ENCODE measurements at places on chromosomes 5 and 9. TPM values are rescaled to one million over a fixed set of nuclear protein-coding genes. Genes with fewer than 3 reads are reported as not detected.

The TMED9 gene
- 155 TPM for polyA plus RNA-seq

The CRB2 gene
- 18.2 TPM for polyA plus RNA-seq

The ANKRD55 gene
- 1.0 TPM for polyA plus RNA-seq

The MAMDC4 gene
- polyA plus RNA-seq, result 4.7 TPM

The RECK gene
- polyA plus RNA-seq, result 66.7 TPM

The SCGB3A1 gene
- 1.6 TPM for polyA plus RNA-seq

The NTNG2 gene
- 0.40 TPM for polyA plus RNA-seq

The LMNB1 gene
- 138 TPM for polyA plus RNA-seq

The HEMGN gene
- polyA plus RNA-seq, result 2.5 TPM

The PCDHAC1 gene
- polyA plus RNA-seq, result 0.09 TPM

GRCh38 chr5:74112372-74113195, 486.6 kb downstream of the ARHGEF28 start:
- no peak for DNase-seq

DNA sequence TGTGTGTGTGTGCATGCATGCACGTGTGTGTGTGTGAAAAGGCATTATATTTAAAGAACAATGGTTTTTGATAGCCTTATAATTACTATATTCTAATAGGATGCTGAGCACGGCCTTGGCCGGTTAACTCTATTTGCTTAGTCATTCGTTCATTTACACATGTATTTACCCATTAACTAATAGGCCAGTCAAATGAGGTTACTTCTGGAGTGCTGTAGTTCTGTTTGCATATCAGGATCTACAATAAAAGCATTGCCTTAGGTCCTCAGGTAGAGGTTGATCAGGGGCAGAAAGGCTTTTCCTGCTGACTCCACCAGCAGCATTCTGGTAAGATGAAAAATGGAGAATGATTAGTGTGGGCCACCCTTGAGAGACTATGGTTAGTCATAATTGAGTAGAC, 219.0 kb downstream of the COMMD10 start:
- no peak for DNase-seq

DNA sequence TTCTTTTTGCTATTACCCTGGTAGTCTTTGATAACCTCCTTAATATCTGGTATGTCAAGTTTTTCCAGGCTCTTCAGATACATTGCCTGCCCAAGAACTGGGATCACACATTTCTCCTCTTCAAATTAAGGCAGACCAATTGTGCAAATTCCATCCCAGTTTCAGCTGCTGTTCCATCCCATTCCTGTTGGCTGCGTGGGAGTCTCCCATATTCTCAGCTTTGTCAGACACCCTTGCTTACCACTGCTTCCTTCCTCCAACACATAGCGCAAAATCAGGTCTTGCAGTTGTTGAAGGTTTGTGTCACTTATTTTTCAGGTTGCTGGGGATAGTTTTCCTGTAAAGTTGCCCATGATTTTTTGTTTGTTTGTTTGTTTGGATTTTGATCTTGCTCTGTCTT, 15.2 kb downstream of the HCN1 start:
- DNase-seq, result no peak

DNA sequence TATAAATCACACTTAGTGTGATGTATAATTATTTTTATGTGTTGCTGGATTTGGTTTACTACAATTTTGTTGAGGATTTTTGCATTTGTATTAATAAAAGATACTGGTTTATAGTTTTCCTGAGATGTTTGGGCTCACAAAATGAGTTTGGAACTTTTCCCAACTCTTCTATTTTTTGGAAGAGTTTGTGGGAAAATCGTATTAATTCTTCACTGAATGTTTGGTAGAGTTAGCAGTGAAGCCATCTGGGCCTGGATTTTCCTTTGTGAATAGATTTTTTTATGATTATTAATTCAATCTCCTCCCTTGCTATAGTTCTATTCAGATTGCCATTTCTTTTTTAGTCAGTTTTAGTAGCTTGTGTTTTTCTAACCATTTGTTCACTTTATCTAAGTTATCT, 201.7 kb upstream of the NFIL3 start:
- DNase-seq, result no peak

DNA sequence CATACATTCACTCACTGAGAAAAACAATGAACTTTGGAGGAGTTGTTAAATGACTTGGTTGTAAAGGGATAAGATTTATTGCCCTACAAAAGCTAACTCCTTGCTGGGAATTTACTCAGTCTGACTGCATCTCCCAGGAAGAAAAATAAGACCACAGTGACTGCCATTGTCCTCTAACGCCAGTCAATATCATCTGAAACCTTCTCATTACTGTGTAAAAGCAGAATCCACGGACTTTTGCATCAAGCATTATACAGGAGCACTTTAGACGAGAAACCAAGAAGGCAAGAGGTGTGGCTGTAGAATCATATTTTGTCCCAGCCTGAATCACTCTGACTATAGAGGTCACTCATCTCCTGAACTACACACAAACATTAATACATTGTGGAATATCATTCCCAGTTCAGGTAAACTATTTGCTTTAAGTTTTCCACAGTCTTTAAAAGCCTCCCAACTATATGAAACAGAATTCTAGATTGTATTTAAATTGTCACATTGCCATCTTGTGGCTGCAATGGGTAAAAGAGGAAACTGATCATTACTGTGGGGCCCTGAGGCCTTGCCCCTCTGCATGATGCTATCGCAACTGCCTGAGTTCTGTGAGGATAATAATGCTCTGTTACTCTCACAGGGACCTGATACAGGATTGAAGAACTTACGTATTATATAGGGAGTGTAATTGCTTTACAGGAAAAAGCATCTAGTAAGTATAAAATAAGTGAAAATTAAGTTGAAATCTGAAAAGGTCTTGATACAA, 142.9 kb downstream of the SLCO4C1 start:
- peak; percentile 15 for DNase-seq

DNA sequence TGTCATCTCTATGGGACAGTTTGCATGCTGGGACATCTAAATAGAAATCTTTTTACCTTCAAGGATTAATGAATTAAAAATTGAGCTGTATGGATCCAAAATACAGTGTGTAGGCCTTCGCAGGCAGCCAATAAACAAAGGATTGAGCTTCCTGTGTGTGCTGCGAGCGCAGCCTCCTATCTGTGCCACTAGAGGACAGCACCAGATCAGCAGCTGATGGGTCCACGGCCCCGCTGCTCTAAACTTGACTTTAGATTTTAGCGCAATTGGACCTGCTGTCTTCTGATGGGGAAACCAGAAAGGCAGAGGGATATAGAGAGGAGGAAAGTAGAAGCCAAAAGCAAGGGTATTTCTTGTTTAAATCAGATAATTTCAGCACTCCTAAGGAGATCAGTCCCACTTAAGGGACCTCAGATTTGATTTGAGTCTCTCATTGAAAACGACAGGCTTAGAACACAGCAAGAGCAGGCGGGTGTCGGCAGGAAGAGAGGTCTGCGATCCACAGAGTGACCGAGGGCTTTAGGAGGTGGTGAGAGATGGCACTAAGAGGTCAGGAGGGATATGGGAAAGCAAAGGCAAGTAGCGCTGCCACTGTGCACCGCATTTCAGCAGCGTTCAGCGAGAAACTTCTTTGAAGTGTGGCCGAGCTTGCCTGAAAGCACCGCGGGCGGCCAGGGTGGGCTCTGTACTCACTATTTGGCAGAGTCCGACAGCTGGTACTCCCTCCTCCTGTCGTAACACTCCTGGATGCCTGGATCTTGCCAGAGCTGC, 214.3 kb downstream of the GNA14 start:
- DNase-seq, result no peak

DNA sequence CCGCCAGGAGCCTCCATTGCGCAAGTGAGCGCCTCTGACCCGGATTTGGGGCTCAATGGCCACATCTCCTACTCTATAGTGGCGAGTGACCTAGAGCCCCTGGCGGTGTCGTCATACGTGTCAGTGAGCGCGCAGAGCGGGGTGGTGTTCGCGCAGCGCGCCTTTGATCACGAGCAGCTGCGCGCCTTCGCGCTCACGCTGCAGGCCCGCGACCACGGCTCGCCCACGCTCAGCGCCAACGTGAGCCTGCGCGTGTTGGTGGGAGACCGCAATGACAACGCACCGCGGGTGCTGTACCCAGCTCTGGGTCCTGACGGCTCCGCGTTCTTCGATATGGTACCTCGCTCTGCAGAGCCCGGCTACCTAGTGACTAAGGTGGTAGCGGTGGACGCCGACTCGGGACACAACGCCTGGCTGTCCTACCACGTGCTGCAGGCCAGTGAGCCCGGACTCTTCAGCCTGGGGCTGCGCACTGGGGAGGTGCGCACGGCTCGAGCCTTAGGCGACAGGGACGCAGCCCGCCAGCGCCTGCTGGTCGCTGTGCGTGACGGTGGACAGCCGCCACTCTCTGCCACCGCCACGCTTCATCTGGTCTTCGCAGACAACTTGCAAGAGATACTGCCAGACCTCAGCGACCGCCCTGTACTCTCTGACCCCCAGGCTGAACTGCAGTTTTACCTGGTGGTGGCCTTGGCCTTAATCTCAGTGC, 1.9 kb downstream of the PCDHGB6 start:
- DNase-seq, result no peak

GRCh38 chr5:31463351-31463750, 68.5 kb downstream of the DROSHA start:
- DNase-seq, result no peak

DNA sequence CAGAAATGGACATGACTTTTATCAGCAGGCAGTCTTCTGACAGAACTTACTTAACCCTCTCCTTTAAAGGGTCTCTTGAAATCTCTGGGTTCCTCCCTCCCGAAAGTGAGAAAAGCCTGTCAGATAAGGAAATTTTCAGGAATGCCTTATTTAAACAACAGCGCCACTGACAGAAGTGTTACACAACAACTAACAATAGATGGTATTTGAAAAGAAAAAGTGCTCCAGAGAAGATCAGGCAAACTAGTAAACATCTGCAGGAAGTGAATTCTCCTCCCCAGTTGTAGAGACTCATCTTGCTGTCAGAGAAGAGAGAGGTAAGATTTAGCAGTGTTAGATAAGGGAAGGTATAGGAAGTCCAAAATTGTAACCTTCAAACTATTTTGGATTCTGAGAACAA, 107.2 kb upstream of the NFIL3 start:
- no peak for DNase-seq

- DNase-seq, result no peak
Measured at GRCh38 chr5:101877451-101877850, 418.6 kb downstream of the SLCO4C1 start.

DNA sequence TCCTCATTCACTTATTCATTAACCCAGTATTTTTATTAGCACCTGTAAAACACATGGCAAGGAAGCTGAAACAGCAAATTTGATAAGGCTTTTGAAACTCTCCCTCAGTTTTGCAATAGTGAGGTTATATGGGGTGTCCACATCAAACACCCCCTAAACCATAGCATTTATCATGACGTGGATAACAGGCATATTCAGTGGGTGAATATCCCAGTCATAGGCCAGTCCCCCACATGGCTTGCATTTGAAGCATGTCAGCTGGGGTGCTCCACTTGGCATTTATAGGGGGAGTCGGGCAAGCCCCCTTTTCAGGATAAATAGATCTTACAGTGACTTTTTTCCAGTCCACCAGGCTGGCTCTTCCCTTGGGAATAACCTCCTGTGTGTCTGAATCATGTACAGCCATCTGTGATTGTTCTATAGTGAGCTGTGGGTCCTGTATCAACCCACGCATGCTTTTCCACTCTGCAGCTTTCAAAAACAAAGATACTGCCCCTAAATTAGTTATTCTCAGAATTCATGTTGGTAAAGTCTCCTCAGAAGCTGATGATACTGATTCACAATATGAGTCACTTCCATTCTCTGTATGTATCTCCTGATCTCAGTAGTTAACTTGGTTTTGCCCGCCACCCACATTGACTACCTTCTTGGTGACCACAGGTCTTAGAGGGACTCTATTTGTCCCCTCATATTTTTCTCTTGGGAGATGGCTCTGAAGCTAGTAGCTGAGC, 84.4 kb upstream of the SPIN1 start:
- DNase-seq, result no peak

DNA sequence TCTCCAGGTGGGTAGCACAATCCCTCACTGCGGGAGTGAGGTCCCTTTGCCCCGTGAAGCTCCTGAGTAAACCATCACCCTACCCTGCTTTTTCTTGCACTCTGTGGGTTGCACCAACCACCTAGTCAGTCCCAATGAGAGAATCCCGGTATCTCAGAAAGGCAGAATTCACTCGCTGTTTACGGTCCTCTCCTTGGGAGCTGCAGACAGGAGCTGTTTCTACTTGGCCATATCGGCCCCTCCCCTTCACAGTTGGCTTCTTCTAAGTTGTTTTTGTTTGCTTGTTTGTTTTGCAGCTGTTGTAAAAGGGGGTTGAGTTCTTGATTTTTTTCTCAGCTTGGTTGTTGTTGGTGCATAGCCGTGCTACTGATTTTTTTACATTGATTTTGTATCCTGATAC, 237.0 kb upstream of the RASA1 start:
- DNase-seq, result no peak

- no peak for DNase-seq
Measured at GRCh38 chr5:14896131-14896530, 24.6 kb upstream of the ANKH start.

GRCh38 chr5:117733051-117733450, 1158.4 kb upstream of the SEMA6A start:
- no peak for DNase-seq

GRCh38 chr9:78893774-78894401, 597.0 kb downstream of the PSAT1 start:
- DNase-seq, result no peak

DNA sequence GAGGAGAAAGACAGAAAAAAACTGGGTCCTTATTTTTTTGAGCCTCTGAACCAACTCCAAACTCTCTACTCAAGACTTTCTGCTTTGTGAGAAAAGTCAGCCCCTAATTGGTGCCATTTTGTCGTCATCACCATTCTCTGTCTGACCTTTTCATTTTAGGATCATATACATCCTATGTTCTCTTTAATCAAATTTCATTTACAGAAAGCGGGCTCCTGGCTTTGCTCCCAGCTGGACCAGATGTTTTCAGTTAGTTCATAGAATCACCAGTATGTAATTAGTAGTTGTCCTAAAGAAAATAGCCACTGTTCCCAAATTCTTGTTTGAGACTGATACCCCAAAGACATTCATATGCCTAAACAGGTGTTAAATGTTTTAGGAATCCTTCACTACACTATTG, 28.6 kb upstream of the SLCO4C1 start:
- DNase-seq, result no peak

- no peak for DNase-seq
Measured at GRCh38 chr5:37873988-37874387, 34.1 kb upstream of the GDNF start.

- no peak for DNase-seq
Measured at GRCh38 chr5:15363601-15364000, 136.4 kb upstream of the FBXL7 start.

DNA sequence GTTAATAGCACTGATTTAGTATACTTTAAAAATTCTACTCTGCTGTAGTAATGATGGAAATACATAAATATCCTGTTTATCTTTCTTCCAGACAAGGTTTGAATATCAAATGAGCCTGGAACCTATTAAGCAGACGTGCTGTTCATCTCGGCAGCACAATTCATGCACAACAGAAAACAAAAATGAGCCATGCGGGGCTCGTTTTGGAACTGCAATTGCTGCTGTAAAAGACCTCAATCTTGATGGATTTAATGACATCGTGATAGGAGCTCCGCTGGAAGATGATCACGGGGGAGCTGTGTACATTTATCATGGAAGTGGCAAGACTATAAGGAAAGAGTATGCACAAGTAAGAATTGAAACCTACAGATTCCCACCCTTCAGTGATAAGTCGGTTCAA, 79.1 kb upstream of the ITGA2 start:
- no peak for DNase-seq
